ENCODE measurements at places on chromosomes 5 and 9. TPM values are rescaled to one million over a fixed set of nuclear protein-coding genes. Genes with fewer than 3 reads are reported as not detected.

The DAB2IP gene
- total RNA-seq, result 54.2 TPM

The PCDHAC1 gene
- 0.08 TPM for total RNA-seq

The SOWAHA gene
- total RNA-seq, result not detected

The FOXD4L6 gene
- not detected for total RNA-seq

The DBH gene
- total RNA-seq, result not detected

The TIMD4 gene
- total RNA-seq, result 0.21 TPM

GRCh38 chr9:88994469-88995199 is 3.4 kb downstream of the S1PR3 start:
- DNase-seq, result no peak
- H3K27me3 ChIP-seq, result peaks cover 42% of the 10 kb centered on the region
- H3K4me1 ChIP-seq, result no peaks in the 10 kb centered on the region
- H3K4me3 ChIP-seq, result peak overlapping the region; percentile 67
- no peak overlapping the region for H3K27ac ChIP-seq

DNA sequence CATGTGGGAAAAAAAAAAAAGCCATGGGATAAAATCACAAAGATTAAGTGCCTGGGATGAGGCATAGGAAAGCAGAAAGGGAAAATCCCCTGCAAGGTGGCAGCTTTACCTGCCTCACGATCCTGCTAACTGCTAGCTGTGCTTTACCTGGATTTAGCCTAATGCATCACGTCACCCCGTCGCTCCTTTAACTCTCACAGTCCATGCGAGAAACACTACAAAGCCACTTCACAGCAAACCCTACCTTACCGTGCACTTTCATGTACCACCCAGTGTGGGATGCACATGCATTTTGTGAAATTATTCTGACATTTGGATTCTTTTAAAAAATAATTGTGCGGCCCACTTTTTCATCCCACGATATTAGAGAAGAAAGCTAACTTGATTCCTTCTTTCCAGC is 31.0 kb downstream of the ATPSCKMT start:
- no peaks in the 10 kb centered on the region for H3K4me1 ChIP-seq
- no peaks in the 10 kb centered on the region for H3K27me3 ChIP-seq
- no peak overlapping the region for H3K27ac ChIP-seq

DNA sequence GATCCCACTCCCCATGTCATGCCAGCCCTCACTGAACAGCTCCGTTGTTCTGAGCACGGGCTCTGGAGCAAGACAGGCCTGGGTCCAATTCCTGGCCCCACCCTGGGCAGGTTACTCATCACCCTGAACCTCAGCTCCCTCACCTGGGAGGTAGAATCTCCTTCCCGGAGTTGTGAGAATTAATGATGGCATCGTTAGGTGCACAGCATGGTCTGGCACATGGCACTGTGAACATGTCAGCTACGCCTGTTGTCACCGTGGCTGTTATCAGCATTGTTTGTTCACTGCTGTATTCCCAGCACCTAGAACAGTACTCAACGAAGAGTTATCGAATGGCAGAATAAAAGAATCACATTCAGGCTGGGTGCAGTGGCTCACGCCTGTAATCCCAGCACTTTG is 43.0 kb downstream of the LRSAM1 start:
- H3K4me3 ChIP-seq, result no peak overlapping the region
- no peaks in the 10 kb centered on the region for H3K4me1 ChIP-seq
- H3K27me3 ChIP-seq, result no peaks in the 10 kb centered on the region
- no peak overlapping the region for H3K27ac ChIP-seq
- DNase-seq, result no peak

DNA sequence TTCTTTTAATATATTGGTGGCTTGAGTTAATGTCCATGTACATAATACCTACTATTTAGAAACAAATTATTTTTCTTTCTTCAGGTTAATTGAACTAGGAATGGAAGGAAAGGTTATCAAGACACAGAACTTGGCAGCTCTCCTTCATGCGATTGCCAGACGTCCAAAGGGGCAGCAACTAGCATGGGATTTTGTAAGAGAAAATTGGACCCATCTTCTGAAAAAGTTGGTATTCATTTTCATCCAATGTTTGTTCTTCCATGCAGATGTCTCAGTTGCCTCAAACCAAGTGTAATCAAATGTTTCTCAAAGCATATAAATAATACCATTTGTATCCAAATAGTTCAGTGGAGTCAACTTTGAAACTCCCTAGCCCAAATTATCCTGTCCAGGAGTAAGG is 22.6 kb upstream of the LNPEP start:
- no peaks in the 10 kb centered on the region for H3K27me3 ChIP-seq
- no peak overlapping the region for H3K4me3 ChIP-seq
- H3K27ac ChIP-seq, result no peak overlapping the region
- H3K36me3 ChIP-seq, result no peaks in the 10 kb centered on the region
- peaks cover 19% of the 10 kb centered on the region for H3K4me1 ChIP-seq

DNA sequence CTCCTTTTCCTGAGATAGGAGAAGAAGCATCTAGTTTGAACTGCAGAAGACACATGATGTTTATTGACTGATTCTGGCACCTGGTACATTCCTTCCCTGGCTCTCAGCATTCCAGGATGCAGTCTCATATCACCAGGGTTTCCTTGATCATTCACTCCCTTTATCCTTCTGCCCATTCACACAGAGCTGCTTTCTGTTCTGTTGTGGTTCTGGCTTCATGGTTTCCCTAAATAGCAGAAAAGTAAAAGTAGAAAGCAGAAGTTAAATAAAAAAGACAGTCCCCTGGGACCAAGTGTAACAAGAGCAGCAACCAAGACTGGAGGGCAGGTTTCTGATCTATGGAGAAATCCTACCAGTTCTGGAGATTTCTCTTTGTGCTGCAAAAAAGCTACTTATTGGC is 3.2 kb downstream of the IFNA8 start:
- H3K27me3 ChIP-seq, result peaks cover 4% of the 10 kb centered on the region
- DNase-seq, result no peak
- no peaks in the 10 kb centered on the region for H3K36me3 ChIP-seq
- no peak overlapping the region for H3K4me3 ChIP-seq
- H3K27ac ChIP-seq, result no peak overlapping the region

DNA sequence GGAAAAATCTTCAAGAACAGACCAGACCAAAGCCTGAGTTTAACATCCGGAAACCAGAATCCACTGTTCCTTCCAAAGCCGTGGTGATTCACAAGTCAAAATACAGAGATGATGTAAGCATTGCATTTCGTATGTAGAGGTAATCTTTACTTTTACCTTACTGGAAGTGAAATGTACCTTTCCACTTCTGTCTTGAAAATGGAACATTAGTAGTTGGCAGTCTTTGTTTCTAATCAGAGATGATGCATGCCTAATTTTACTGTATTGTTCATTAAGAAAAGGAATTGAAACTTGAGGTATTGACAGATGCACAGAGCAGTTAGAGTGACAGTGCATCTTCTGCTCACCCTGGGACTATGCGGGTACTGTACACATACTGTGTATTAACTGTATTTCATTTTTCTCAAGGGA is 34.6 kb downstream of the HABP4 start:
- no peaks in the 10 kb centered on the region for H3K27me3 ChIP-seq
- no peak overlapping the region for H3K27ac ChIP-seq
- no peak for DNase-seq
- peaks cover 38% of the 10 kb centered on the region for H3K36me3 ChIP-seq

- no peaks in the 10 kb centered on the region for H3K27me3 ChIP-seq
- H3K36me3 ChIP-seq, result no peaks in the 10 kb centered on the region
- H3K4me3 ChIP-seq, result no peak overlapping the region
- no peak for DNase-seq
Observed at GRCh38 chr9:24793787-24794186, 248.1 kb upstream of the IZUMO3 start.

DNA sequence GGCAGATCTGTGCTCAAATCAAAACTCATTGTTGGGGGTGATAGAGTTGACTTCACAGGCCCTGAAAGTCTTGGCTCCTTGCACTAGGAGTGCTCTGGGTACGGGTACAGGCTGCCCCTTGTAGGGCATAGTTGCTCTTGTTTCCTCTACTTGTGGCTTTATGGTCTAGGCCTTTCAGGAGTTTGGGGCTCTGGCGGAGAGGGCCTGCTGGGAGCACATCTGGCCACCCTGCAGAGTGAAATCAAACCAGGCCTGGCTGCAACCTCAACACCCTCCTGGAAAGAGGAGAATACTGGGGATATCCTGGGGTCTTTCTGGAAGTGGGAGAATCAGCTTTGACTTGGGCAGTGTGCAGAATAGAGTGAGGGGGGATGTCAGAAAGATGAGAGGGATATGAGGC is 1.5 kb downstream of the TGFBI start:
- H3K36me3 ChIP-seq, result no peaks in the 10 kb centered on the region
- no peak overlapping the region for H3K27ac ChIP-seq
- peaks cover 17% of the 10 kb centered on the region for H3K4me1 ChIP-seq
- no peak for DNase-seq

DNA sequence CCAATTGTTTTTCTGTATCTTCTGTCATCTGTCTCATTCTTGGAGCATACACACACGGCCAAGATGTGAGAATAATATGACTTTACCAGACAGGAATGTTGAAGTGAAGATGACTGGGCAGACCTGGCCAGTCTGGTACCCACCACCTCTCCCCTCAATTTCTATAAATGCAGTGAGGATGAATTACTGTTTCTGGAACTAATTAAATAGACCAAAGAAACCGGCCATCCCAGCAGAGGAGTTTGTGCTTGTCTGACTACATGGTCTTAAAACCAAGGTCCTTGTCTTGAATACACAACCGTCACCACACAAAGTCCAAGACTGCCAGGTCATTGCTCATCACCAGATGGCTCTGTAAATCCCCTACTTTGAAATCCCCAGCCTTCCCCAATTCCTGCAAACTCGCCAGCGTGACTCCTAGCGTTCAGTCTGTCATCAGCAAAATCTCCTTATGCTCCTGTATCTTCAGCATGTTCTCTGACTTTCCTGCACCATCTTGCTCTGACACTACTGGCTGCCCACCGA is 147.2 kb downstream of the PDE4D start:
- no peak for DNase-seq
- H3K4me3 ChIP-seq, result no peak overlapping the region
- H3K27ac ChIP-seq, result no peak overlapping the region
- H3K27me3 ChIP-seq, result no peaks in the 10 kb centered on the region

GRCh38 chr5:60701321-60701968 is 1.5 kb upstream of the DEPDC1B start:
- no peak for DNase-seq
- H3K27ac ChIP-seq, result no peak overlapping the region
- no peaks in the 10 kb centered on the region for H3K27me3 ChIP-seq
- H3K4me1 ChIP-seq, result peaks cover 7% of the 10 kb centered on the region

DNA sequence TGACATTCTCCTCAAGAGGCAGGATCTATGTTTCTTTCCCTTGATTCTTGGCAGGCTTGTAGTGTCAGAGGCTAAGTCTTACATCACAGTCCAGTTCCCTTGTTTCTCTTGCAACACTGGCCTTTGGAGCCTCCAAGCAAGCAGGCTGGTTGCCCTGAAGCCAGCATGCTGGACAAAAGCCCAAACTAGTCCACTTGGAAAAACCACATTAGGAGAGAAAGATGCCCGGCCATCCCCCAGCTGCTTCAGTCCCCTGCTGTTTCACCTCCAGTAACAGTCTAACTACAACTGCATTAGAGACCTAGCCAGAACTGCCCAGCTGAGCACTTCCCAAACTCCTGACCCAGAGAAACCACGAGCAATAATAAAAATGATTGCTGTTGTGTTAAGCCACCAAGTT is 87.6 kb downstream of the ADAMTS6 start:
- no peaks in the 10 kb centered on the region for H3K4me1 ChIP-seq
- peak; percentile 71 for DNase-seq
- H3K27me3 ChIP-seq, result no peaks in the 10 kb centered on the region
- H3K36me3 ChIP-seq, result no peaks in the 10 kb centered on the region
- no peak overlapping the region for H3K4me3 ChIP-seq

- H3K36me3 ChIP-seq, result no peaks in the 10 kb centered on the region
- no peaks in the 10 kb centered on the region for H3K4me1 ChIP-seq
- DNase-seq, result no peak
- H3K4me3 ChIP-seq, result no peak overlapping the region
Observed at GRCh38 chr5:58775701-58776262, 192.9 kb downstream of the RAB3C start.

DNA sequence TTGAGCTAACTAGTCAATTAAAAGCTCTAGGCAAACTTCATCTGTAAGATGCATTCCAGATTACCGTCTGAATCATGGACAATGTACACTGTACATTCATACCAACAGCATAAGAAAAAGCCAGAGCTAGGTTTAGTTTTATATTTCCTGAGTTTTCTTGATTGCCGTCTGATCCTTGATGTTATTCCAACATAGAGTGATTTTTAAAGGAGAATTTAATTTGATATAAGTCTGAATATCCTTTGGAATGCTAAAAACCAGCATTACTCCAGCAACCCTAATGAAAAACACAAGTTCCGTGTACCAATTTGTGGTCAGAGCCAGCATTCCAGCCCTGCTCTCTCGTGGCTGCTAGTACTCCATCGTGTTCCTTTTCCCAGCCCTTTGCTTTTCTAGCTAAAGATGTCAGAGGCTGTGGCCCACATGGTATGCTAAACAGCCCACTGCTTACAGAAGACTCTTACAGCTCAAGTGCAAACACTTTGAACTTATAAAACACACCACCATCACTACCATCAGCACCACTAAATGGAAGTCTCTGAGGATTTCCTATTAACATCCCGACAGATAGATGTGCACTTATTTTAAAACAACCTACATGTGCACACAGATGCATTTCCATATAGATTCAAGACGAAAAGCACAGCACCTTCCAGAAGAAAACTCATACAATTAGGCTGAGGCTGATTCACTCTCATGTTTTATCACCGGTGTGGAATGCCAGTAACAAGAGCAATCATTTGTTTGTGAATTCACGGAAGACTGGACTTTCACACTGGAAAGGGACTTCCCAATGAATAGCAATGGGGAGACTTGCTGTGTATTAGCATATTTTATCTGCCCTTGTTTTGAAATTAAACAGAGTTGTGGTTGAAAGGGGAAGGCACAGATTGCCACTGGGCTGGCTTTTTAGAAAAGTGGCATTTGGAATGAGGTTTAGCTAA is 246.9 kb upstream of the GAS1 start:
- no peak overlapping the region for H3K4me3 ChIP-seq
- no peaks in the 10 kb centered on the region for H3K36me3 ChIP-seq
- no peaks in the 10 kb centered on the region for H3K27me3 ChIP-seq
- H3K27ac ChIP-seq, result no peak overlapping the region

DNA sequence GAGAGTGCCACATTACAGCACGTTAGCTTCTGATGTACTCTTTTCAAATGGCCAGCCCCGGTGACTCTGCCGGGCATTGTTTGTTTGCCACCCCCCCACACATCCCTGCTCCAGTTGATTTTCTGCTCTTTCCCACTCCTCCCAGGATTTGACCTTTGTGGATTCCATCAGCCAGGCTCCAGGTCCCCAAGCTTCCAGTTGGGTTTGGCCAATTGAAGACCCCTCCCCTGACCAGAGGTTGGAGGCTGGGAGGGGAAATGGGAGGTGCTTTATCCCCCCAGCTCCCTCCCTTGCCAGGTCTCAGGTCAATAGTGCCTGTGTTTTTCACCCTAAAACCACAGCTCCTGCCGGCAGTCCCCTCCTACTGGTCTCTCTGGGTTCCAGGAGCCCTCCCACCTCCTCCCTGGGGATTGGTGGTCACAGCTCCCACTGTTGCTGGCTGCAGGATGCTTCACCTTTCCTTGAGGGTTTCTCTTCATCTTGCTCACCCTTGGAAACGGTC is 34.9 kb downstream of the IRF1 start:
- H3K27me3 ChIP-seq, result no peaks in the 10 kb centered on the region
- peak overlapping the region; percentile 52 for H3K27ac ChIP-seq
- peaks cover 46% of the 10 kb centered on the region for H3K4me1 ChIP-seq
- no peak overlapping the region for H3K4me3 ChIP-seq

Measured in psoas muscle (tissue), 8 donors.